Heart right ventricle (tissue), 16 donors: ENCODE measurements at places on chromosomes 1 and 21. TPM values are rescaled to one million over a fixed set of nuclear protein-coding genes. Genes with fewer than 3 reads are reported as not detected.

AIM2 gene
- polyA plus RNA-seq, result 0.66 TPM

SLC30A10 gene
- polyA plus RNA-seq, result 0.22 TPM

GRCh38 chr1:6998267-6998666 lies 213.0 kb downstream of the CAMTA1 start:
- H3K4me1 ChIP-seq, result no peaks in the 10 kb centered on the region
- no peak overlapping the region for H3K27ac ChIP-seq
- H3K27me3 ChIP-seq, result no peaks in the 10 kb centered on the region
- no peaks in the 10 kb centered on the region for H3K36me3 ChIP-seq
- no peak overlapping the region for H3K4me3 ChIP-seq

- DNase-seq, result no peak
- no peaks in the 10 kb centered on the region for H3K27me3 ChIP-seq
- no peaks in the 10 kb centered on the region for H3K36me3 ChIP-seq
- H3K4me3 ChIP-seq, result no peak overlapping the region
These were observed 26.2 kb upstream of the PDC start for GRCh38 chr1:186487163-186487562.

RPE65 gene
- polyA plus RNA-seq, result not detected

FCGR3B gene
- 0.22 TPM for polyA plus RNA-seq

DNA sequence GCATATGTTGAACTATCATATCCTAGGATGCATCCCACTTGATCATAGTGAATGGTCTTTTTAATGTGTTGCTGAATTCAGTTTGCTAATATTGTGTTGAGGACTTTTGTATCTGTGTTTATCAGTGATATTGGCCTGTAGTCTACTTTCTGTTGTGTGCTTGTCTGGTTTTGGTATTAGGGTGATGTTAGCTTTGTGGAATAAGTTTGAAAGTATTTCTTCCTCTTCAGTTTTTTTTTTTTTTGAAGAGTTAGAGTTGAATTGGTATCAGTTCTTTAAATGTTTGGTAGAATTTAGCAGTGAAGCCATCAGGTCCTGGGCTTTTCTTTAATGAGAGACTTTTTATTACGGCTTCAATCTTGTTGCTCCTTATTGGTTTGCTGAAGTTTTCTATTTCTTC lies 162.3 kb downstream of the VAV3 start:
- H3K4me3 ChIP-seq, result no peak overlapping the region
- H3K27ac ChIP-seq, result no peak overlapping the region
- H3K4me1 ChIP-seq, result no peaks in the 10 kb centered on the region
- no peaks in the 10 kb centered on the region for H3K27me3 ChIP-seq
- no peaks in the 10 kb centered on the region for H3K36me3 ChIP-seq

BTG3 gene
- polyA plus RNA-seq, result 13.2 TPM

SDHC gene
- 176 TPM for polyA plus RNA-seq

DNA sequence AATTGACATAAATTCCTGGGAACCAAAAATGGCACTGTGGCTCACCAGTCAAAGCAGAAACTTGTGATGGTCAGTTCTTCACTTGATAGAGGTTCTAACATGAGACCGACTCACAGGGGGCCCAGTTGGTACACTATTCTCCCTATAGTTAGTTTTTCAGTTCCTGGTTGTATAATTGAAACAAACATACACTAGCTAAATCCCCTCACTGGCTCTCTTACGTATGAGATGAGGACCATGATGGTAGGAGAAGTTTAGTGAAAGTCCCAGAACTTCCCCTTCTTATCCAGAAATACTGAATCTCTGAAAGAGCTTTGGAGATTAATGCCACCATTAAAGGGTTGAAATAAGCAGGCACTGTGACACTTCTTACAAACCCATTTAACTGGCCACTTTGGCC lies 2.8 kb upstream of the S100B start:
- DNase-seq, result no peak
- no peaks in the 10 kb centered on the region for H3K27me3 ChIP-seq
- H3K27ac ChIP-seq, result no peak overlapping the region
- no peaks in the 10 kb centered on the region for H3K36me3 ChIP-seq
- H3K4me1 ChIP-seq, result no peaks in the 10 kb centered on the region

- no peak overlapping the region for H3K27ac ChIP-seq
- no peak overlapping the region for H3K4me3 ChIP-seq
- no peaks in the 10 kb centered on the region for H3K27me3 ChIP-seq
- DNase-seq, result no peak
These were observed 97.0 kb downstream of the GIPC2 start for GRCh38 chr1:78142736-78143135.

DNA sequence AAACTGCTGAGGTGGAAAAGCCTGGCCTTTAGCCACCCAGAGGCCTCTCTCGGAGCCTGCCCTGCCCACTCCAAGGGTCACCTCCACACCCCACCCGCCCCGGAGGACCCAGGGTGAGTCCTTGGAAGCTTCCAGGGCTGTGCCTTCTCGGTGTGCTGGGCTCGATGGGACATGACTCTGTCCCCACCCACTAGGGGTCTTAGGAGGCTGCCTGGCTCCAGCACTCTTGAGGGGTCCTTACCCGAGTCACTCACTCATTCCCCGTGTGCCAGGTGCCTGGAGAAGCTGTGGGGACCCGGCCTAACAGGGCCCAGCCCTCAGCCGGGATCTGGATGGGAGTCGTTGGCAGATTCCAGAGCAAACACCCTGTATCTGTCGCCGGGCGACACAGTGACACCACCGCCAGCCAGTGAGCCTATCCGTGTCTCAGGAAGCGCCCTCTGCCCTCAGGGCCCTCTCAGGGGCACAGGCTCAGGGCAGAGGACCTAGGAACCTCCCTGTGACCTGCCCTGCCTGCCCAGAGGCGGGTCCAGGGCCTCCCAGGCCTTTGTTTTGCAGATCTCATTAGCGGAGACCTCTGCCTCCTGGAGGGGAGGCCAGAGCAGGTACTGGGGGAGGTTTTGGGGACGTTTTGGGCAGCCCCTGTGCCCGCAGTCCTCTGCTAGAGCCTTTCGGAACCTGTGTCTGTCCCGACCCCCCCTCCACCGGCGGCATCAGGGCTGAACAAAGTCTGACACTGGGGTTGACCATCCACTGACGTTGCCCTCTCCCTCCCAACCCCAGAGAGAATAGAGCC lies 3.1 kb upstream of the PRKCZ start:
- H3K4me3 ChIP-seq, result no peak overlapping the region
- peaks cover 32% of the 10 kb centered on the region for H3K4me1 ChIP-seq
- H3K27ac ChIP-seq, result no peak overlapping the region
- no peaks in the 10 kb centered on the region for H3K36me3 ChIP-seq
- H3K27me3 ChIP-seq, result peaks cover 65% of the 10 kb centered on the region
